Mammary epithelial cell (primary cell): ENCODE measurements at places on chromosomes 3 and 15. TPM values are rescaled to one million over a fixed set of nuclear protein-coding genes. Genes with fewer than 3 reads are reported as not detected.

FEZF2 gene
- not detected in 2 replicates for total RNA-seq

IL20RB gene
- 12.7 TPM for total RNA-seq

GRCh38 chr15:35098737-35099136, 13.6 kb upstream of the NANOGP8 start:
- DNase-seq, result no peak

DNA sequence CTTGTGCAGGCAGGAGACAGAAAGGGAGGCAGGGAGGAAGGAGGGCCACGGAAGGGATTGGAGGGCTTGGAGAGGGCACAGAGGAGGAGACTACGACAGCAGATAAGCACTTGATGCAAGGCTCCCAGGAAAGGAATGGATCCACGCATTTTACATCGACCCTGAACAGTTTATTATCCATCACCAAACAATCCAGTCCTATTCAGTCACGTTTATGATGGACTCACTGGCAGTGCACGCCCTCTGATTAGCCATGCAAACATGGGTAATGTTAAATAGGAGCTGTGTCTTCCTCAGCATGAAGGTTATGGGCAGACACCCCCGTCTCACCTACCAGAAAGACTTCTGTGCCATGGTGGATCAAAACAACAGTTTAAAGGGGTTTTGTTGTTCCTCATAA, 80.2 kb upstream of the SNRK start:
- DNase-seq, result no peak

DNA sequence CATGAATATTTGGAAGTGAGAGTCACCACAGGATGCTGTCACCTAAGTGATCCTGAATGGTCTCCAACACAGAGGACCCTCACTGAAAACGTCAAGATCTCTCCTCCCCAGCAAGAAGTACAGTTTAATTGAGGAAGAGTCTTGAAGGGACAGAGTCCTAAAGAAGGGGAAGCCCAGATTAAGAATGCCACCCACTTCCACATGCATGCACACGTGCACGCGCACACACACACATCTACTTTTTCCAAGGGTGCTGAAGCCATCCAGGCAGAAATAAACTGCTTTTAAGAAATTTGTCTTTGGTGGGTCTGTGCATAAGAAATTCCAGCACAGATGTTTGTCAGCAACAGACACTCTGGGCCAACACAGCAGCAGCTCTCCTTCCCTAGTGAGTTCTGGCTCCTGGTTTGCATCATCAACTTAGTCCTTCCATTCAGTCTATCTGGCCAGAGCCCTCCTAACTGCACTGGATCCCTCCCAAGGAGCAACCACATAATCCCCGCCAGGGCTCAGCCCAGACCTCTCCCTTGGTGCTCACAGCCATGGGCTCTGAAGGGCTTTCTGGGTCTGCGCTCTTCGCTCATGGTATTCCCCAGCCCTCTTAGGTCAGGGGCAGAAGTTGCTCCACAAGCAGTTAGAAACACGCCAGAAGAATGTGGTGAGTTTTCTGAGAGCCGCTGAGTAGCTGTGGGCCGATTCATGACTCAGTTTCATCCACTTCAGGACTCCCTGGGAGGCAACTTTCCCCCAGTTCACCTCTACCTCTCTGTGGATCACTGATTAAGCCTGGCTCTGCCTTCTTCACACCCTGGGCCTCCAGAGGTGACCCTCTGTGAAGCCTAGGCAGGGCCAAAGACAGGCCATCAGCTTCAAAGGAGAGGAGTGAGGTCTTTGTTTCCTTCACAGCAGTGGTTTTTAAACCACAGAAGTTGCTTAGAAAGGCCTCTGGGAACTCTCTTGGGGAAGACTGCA, 132.6 kb upstream of the LIPC start:
- no peak for DNase-seq

- DNase-seq, result no peak
Observed at GRCh38 chr3:47782446-47783308, 984 bp upstream of the SMARCC1 start.

DNA sequence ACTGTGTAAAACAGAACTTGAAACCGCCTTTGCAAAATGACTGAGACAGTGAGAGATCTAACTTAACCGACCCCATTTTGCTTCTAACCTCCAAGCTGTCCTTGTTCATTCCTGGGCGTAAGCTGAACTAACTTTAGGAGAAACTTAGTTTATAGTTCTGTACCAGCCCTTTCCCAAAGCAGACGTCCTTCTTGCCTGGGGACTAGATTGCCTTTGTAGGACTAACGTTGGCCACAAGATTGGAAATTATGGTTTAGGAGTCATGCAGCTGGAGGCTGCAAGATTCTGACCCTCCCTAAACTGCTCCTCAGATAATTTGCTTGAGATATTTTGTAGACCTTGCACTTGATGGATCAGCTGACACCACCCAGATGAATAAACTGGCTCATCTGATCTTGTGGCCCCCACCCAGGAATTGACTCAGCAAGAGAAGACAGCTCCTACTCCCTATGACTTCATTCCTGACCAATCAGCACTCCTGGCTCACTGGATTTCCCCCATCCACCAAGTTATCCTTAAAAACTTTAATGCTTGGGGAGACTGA, 219.9 kb upstream of the PROK2 start:
- DNase-seq, result peak; percentile 56

- DNase-seq, result no peak
Observed at GRCh38 chr3:177893331-177893730, 642.9 kb upstream of the KCNMB2 start.

GRCh38 chr3:46705022-46705530, 3.9 kb downstream of the TMIE start:
- peak; percentile 57 for DNase-seq
